ENCODE measurements at places on chromosomes 4 and X. TPM values are rescaled to one million over a fixed set of nuclear protein-coding genes. Genes with fewer than 3 reads are reported as not detected.

DNA sequence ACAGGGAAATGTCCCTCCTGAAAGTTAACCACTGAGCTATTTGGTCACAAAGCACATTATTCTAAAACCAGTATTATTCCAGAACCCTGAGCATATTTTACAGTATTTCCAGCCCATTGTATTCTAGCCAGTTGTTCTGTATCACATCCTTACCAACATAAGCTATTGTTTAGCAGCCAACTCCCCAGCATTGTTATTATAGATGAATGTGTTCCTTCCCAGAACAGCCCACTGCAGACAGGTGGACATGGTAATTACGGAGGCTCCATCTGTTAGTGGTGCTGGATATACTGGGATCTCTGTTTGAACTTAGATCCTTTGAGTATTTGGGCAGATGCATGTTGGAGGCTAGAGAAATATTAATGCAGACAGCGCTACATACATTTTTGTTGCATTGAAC is 126.1 kb downstream of the MGST2 start:
- H3K36me3 ChIP-seq: no peaks in the 10 kb centered on the region
- no peak for DNase-seq
- no peaks in the 10 kb centered on the region for H3K27me3 ChIP-seq

Gene MXRA5
- 6.6 TPM for total RNA-seq

DNA sequence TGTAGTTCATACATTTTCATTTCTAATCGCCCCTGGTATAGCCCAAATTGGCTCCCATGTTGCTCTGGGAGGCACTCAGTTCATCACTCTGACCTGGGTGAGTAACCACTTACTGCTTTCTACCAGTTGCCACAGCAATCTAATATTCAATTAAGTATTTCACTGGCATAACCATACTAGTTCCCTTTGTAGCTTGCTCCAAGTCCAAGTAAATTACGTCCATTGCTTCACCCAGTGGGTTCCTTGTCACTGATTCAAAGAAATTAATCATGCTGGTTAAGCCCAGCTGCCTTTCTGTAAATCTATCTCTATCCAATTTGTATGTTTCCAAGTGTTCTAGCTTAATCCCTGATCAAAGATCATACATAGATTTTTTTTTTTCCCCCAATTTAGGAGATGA is 92.0 kb upstream of the CBR4 start:
- H3K36me3 ChIP-seq: peaks cover 4% of the 10 kb centered on the region
- H3K27ac ChIP-seq: no peak overlapping the region
- no peak overlapping the region for H3K4me3 ChIP-seq
- no peaks in the 10 kb centered on the region for H3K4me1 ChIP-seq
- no peaks in the 10 kb centered on the region for H3K27me3 ChIP-seq

Gene IL15
- total RNA-seq: 5.1 TPM

DNA sequence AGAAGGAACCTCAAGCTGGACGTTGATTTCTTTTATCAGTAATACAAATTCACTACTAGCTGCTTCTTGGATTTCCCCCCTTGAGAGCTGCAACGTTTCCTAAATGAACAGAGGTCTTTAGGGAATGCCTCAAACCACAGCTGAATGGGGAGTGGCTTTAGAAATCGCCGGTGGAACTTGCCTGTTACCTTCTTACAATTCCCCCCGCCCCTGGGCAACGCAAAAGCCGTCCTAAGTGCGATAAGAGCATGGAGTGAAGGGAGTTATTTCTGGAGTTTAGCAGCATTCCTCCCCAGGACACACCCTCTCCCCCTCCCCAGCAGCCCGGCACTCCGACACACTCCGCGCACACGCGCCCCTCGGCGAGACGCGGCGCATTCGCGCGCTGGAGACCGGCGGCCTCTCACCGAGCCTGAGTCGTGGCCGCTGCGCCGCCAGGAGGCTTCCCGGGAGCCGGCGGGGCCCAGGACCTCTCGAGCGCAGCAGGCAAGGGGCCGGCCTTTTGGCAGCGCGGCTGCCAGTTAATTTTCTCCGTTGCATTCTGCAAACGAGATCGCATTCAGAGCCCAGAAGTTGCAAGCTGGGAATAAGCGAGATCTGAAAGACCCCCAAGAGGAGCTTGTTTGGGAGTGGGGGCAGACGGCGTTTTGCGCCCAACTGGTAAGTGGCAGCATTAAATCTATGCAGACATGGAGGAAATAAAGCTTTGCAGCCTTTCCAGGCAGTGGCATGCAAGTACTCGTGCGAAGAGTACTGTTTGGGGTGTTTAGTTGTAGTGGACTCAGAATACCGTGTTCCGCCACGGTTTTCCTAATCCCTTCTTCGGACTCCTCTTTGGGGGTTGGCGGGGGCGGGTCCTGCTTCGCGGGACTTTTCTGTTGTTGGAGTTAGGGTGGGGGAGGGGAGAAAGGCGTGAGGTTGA is 134.7 kb downstream of the PALLD start:
- H3K27me3 ChIP-seq: no peaks in the 10 kb centered on the region
- DNase-seq: peak; percentile 42
- no peaks in the 10 kb centered on the region for H3K36me3 ChIP-seq
- peak overlapping the region; percentile 82 for H3K27ac ChIP-seq
- peak overlapping the region; percentile 82 for H3K4me3 ChIP-seq
- no peaks in the 10 kb centered on the region for H3K4me1 ChIP-seq
